ENCODE measurements at places on chromosomes 11 and 22. TPM values are rescaled to one million over a fixed set of nuclear protein-coding genes. Genes with fewer than 3 reads are reported as not detected.

DNA sequence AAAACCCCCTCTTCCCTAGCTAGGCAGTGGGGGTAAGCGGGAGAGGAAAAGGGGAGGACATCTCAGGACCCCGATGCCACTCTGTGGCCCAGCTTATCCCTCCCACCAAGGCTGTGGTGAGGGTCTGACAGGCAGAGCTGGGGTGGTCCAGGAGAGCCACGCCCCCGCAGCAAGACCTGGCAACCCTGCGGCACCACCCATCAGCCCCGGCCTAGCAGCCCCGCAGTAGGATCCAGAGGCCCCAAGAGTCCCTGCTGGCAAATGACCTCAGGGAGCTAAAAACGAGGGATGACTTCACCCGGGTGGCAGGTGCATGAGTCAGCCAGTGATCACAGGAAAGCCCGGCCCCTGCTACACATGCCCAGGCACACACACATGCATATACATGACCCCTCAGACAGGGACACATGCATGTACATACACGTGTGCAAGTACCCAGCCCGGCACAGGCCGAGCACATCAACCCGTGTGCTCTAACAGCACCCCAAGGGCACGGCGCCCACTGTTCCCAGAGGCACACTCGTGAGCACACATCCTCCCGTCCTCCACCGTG is 32.3 kb downstream of the ARVCF start:
- peak; percentile 54 for DNase-seq

Gene NFAM1
- total RNA-seq, result 4.4 TPM

Gene FUT4
- 23.4 TPM for total RNA-seq

Gene PAMR1
- total RNA-seq, result not detected

- no peak for DNase-seq
Observed at GRCh38 chr11:64089493-64089892, 53.8 kb downstream of the FLRT1 start.

Gene ZW10
- total RNA-seq, result 5.3 TPM

Gene OR2AG1
- total RNA-seq, result not detected

Gene MYBPC3
- total RNA-seq, result not detected

DNA sequence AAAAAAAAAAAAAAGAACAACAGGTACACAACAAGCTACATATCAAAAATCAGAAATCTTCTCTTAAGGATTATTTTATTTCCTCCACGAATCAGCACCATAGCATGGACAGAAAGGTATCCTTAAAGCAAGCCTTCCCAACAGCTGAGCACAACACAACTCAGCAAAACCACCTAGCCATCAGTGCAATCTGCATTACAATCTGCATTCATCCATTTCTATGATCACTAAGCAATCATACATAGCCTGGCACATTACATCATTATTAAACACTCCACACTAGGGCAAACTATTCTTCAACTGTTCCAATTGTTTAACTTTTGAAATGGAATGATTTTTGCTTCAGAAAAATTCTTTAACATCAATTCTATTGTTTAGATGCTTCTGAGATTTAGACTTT is 29.0 kb downstream of the MRTFA start:
- DNase-seq, result no peak

DNA sequence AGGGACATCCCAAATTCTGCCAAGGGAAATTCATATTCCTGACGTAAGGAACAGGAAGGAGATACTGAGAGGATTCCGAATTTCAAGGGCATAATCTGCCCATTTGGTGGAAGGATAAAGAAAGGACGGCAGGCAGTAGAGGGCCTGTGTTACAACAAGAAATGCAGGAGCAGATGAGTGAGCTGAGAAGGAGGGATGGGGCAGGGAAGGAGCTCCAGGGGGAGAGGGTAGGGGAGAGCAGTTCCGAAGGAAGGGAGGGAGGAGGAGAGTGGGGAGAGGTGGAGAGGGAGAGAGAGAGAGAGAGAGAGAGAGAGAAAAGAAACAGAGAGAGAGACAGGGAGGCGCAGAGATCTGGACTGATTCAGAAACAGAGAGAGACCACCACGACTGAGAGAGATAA is 843 bp downstream of the OPCML start:
- DNase-seq, result no peak

Data from thoracic aorta (tissue), 2 donors.